Activated CD4-positive, alpha-beta T cell treated with anti-CD3 and anti-CD28 coated beads for 48 hours (primary cell): ENCODE measurements at places on chromosomes 7 and 10.
A peak's percentile ranks its signal among the peaks of the same experiment; 100 is the strongest.

GRCh38 chr10:35752469-35753461 lies 110.7 kb upstream of the FZD8 start:
- DNase-seq: no peak

DNA sequence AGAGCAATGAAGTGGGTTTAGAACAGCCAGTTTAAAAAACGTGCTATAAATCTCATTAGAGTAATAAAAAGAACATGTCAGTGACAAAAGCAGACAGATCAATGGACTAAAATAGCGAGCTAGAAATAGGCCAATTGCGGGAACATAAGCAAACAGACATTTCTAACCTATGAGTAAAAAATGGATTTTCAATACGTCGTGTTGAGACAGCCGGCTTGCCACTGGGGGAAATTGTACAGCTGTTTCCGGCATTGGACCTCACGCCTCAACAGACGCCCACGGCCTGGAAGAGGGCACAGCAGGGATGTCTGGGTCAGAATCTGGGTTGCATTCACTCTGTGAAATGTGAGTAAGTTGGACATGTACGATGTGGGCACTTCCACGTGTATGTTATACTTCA lies 92.9 kb downstream of the SVOPL start:
- peak; percentile 39 for DNase-seq

DNA sequence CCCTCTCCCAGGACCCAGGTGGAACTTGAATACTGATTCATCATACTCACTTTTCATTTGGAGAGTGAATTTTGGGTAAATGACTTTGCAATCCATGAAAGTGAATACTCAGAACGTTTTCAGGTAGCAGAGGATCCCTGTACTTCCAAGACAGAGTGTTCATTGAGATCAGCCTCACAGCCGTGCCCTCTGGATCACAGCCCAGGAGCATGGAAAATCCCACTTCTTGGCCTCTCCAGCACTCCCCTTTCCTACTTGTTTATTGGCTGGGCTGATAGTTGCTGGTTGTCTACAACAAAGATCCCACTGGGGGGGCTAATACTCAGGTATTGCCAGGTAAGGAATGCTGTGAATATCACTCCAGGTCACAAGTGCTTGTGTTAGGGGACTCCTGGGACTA lies 5.9 kb downstream of the GCK start:
- DNase-seq: no peak

DNA sequence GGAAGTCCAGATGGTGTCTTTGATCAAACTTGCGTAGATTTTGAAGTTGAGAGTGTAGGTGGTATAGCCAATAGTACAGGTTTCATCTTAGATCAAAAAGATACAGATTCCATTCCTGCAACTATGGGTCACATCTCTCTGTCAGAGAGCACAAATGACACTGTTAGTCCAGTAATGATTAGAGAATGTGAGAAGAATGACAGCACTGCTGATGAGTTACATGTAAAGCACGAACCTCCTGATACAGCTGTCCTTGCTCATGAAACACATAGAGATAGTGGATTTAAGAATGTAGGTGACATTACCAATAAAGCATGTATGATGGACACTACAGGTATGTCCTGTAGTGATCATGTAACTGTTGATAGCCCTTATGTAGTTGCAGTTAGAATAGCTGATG lies 59.1 kb downstream of the LOXL4 start:
- DNase-seq: no peak

GRCh38 chr10:131964298-131964697 lies 17.4 kb downstream of the BNIP3 start:
- DNase-seq: no peak

GRCh38 chr10:110285501-110285900 lies 19.2 kb downstream of the SMNDC1 start:
- no peak for DNase-seq

- DNase-seq: peak; percentile 35
Observed at GRCh38 chr7:140223515-140224221, 46.9 kb upstream of the KDM7A start.

- DNase-seq: no peak
Observed at GRCh38 chr7:66631471-66631870, 2.8 kb downstream of the KCTD7 start.

DNA sequence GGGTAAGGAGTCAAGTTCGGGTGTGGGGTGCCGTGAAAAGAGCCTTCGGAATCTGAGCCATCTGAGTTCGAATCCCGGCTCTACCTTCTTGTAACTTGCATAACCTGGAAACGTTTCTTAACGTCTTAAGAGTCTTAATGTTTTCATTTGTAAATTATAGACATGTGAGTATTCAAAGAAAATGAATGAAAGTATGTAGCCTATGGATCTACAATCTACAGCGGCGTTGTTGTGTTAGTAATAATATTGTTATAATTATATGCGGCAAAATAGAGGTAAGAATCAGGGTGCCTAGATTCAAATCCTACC lies 559 bp downstream of the VTI1A start:
- DNase-seq: no peak

- no peak for DNase-seq
Observed at GRCh38 chr7:128135159-128135514, 103.9 kb upstream of the LRRC4 start.

GRCh38 chr10:83764666-83765065 lies 374.6 kb upstream of the GHITM start:
- no peak for DNase-seq

DNA sequence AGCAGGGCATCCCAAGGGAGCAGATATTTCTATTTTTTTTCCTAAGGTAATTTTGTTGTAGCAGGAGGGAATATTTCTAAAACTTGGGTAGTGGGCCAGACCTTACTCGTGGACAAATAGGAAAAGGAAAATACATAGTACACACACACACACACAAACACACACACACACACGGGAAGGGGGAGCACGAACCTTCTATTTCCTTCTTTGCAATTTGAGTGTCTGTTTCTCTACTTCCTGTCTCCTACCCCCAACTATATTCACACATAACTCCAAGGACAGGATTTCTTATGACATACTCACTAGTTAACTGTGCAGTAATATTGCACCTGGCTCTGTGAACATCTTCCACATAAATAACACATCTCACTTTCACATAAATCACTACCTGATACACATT lies 4.4 kb downstream of the LDB1 start:
- no peak for DNase-seq

GRCh38 chr7:82521906-82522445 lies 78.4 kb upstream of the CACNA2D1 start:
- no peak for DNase-seq

- no peak for DNase-seq
Observed at GRCh38 chr10:75860009-75860408, 428.6 kb downstream of the LRMDA start.

GRCh38 chr10:3911241-3911640 lies 126.2 kb upstream of the KLF6 start:
- no peak for DNase-seq

- no peak for DNase-seq
Observed at GRCh38 chr10:127145173-127145572, 51.2 kb downstream of the INSYN2A start.

DNA sequence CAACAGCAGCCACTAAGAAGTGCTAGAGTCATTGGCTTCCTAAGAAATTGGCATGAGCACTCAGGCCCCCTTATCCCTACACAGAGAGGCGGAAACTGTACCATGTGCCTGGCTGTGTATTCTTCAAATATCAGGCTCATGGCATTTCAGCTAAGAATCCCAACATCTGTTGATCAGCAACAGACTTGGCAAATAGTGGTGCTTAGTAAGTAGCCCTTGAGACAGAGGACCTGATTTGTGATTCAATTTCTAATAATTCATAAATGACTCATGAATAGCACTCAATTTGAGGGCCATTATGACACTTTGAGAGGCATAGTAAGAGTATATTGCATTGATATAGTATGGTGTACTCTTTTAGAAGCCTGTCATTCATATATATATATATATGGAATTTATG lies 309.1 kb downstream of the LRMDA start:
- DNase-seq: no peak

- DNase-seq: no peak
Observed at GRCh38 chr10:66483966-66484365, 441.9 kb upstream of the LRRTM3 start.

DNA sequence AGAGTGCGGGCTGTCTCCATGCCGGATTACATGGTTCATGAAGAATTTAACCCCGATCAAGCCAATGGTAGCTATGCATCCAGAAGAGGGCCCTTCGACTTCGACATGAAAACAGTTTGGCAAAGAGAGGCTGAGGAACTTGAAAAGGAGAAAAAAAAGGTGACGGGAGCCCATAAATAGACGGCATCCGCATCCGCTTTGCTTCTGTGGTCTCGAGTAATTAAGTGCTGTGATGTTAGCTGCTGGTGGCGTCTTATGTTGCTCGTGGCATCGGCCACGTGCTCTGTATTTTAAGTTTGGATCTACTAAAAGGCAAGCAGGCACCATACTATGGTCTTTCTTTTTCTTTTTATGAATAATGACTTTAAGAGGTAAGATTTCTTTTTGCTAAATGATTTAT lies 11.1 kb downstream of the C7orf57 start:
- DNase-seq: no peak

DNA sequence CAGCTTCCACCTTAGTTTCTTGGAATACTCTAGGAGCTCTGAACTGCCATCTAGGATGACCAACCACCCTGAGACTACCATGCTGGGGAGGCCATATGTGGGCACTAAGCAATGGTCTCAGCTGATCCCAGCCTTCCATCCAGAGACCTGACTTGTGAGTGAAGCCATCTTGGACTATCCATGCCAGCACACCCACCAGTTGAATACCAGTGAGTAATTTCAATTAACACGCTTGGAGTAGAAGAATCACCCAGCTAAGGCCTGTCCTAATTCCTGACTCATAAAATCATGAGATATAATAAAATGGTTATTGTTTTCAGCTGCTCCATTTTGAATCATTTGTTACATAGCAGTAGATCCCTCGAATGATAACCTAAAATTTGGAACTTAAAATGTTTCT lies 5.2 kb upstream of the KIF5B start:
- DNase-seq: no peak

DNA sequence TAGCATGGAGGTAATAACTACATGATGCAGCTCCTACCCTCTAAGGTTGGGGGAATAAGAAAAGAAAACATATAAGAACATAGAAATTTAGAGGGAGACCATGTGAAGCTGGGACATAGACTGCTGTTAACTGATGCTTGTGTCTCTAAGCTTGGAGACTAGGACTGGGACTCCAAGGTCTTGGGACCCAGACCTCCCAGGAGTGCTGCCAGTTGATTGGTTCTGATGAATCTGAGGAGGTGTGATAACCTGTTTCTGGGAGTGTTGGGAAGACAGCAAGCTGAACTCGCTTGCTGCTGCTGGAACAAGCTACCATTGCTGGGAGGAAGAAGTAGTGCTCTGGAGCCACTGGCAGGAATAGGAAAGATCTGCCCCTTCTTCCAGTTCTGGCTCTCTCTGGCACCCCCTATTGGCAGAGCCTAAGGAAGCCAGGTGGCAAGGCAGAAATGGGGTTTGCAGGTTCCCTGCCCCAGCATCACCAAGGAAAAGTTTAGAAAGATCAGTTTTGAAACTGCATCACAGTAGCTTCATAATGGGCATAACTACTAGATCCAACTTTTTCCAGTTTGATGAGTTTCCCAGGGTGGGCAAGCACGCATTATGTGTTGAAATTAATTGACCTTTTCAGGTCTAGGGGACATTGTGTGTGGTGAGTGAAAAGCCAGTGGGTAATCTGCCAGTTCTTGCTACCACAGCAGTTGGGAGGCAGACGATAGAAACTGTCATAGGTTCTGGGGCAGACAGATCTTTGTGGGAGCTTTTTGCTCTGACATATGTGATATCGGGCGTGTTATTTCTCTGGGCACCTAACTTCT lies 140.7 kb downstream of the SND1 start:
- DNase-seq: peak; percentile 58

- no peak for DNase-seq
Observed at GRCh38 chr7:69967689-69968450, 369.6 kb downstream of the AUTS2 start.

DNA sequence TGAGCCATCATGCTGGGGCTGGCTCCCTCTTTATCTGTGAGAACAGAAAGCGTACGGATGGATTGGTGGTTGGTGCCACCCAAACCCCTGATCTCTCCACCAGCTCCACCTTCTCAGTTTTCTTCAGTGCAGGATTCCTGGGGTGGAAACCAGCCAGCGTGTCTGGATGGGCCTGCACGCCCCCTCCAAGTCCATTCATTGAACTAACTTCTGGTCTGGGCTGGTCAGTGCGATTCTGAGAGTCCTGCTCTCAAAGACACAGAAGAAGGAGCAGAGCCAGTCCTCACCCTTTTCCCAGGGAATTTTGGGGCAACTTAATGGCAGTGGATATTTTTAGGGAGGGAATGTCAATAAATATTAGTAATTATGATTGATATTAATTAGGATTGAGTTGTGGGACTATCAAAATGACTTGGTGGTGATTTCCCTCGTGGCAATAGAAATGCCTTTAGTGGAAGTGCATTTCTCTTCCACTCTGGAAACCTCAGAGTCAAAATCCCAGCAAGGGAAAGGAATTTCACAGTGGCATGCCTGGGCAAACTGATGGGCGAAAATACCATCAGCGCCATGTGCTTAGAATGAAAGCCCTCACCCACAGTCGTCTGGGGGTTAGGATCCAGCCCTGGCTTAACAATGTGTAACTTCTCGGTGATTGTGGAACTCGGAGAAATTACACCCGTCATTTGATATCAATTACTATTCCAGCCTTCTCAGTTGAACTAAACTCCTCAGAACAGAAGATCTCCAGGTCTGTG lies 69.3 kb upstream of the EEPD1 start:
- no peak for DNase-seq

DNA sequence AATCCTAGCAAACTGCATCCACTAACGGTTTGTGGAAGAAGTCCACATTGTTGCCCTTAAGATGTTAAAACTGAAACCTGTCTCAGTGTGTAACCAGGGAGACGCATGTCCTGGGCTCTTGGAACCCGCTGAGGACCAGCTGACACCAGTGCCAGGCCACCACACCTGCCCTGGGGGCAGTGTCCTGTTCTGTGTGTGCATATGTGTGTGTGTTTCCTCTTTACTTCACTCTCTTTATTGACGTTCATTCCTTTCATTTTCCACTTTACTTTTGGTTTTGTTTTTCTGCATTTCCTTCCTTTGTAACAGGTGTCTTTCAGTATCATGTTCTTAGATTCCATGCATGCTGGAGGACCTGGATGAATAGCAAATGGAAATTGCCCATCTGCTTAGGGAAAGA lies 83.8 kb downstream of the TEX36 start:
- no peak for DNase-seq
